ENCODE measurements at places on chromosomes 4 and X.

- no peak for DNase-seq
Measured at GRCh38 chr4:185730849-185731608, 81.0 kb downstream of the SORBS2 start.

GRCh38 chr4:80112236-80112635, 39.2 kb upstream of the ANTXR2 start:
- DNase-seq: no peak

- DNase-seq: no peak
Measured at GRCh38 chrX:8138252-8138651, 32.8 kb downstream of the VCX2 start.

- DNase-seq: no peak
Measured at GRCh38 chr4:94678896-94679295, 78.9 kb upstream of the BMPR1B start.

All from NCI-H2107 (cell line).